Activated T-cell treated with anti-CD3 and anti-CD28 coated beads for 48 hours (primary cell): ENCODE measurements at places on chromosomes 12 and 14.

- DNase-seq, result no peak
Observed at GRCh38 chr12:108457734-108458361, 57.2 kb upstream of the FICD start.

- no peak for DNase-seq
Observed at GRCh38 chr12:112169161-112169872, 44.0 kb downstream of the TRAFD1 start.

GRCh38 chr12:89349814-89350213 lies 2.5 kb downstream of the DUSP6 start:
- no peak for DNase-seq

- no peak for DNase-seq
Observed at GRCh38 chr14:54812617-54813016, 90.0 kb downstream of the GCH1 start.

DNA sequence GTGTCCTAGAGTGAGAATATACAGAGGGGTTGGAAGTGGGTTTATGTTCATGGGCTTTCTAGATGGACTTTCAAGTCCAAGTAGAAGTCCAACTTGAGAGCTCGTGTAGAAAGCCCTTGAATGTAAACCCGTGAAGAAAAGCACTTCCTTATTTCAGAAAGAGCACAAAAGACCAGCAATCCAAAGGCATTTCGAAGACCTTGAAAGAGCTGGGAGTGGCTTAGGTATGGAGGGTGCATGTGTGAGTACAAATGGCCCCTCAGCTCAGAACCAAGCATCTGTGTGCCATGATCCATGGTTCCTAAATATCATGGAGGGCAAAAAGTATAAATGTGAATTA lies 160.7 kb downstream of the ETV6 start:
- no peak for DNase-seq

DNA sequence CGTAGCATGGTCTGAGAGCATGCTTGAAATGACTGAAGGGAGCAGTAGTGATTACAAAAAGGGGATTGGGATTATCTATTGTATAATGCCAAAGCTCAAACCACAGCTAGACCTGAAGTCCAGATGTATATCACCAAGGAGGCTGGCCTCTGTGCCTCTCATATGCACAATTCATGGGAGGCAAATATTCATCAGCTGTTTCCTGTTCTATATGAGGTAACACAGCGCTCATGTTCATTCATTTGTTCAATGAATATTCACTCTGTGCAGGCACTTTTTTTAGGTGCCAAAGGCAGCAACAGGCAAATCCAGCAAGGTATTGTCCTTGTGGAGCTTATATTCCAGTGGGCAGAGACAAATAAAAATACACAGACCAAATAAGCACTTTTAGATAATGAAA lies 39.0 kb downstream of the CRACR2A start:
- DNase-seq, result no peak

DNA sequence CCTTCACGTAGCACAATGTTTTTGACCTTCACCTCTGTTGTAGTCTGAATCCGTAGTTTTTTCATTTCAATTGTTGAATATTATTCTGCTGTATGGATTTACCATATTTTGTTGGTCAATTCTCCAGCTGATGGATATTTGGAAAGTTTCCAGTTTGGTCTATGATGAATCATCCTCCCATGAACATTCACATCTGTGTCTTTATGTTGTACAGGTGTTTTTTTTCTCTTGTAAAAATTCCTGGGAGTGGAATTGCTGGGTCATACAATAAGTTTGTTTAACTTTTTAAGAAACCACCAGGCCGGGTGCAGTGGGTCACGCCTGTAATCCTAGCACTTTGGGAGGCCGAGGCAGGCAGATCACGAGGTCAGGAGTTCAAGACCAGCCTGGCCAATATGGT lies 36.7 kb upstream of the GNG2 start:
- DNase-seq, result no peak

DNA sequence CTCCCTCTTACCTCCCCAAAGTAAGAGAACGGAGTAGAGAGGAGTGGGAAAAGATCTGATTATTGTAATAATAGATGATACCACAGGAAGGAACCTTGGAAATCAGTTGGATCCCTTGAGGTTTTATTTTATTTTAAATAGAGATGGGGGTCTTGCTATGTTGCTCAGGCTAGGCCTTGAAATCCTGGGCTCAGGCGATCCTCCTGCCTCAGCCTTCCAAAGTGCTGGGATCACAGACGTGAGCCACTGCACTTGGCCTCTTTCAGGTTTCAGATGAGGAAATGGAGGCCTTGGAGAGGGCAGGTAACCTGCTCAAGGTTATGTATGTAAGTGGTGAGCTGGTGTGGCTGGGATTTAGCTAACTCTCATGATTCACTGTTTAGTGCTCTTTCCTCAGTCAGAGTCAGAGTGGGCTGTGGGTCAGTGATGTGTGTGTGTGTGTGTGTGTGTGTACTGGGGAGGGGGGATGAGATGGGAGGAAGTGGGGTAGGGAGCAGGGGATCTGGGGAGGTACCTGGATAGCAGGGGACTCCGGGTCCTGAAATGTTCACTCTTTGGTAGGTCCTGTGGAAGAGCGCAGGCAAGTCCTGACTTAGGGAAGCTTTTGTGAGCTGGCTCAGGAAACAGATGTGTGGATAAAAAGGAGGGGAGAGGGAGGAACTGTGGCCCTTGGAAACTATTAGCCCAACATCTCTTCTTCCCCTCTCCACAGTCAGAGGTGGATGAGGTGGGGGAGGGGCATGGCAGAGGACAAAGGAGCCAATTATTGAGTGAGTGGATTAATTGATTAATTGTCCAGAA lies 4.7 kb upstream of the CISTR start:
- no peak for DNase-seq

DNA sequence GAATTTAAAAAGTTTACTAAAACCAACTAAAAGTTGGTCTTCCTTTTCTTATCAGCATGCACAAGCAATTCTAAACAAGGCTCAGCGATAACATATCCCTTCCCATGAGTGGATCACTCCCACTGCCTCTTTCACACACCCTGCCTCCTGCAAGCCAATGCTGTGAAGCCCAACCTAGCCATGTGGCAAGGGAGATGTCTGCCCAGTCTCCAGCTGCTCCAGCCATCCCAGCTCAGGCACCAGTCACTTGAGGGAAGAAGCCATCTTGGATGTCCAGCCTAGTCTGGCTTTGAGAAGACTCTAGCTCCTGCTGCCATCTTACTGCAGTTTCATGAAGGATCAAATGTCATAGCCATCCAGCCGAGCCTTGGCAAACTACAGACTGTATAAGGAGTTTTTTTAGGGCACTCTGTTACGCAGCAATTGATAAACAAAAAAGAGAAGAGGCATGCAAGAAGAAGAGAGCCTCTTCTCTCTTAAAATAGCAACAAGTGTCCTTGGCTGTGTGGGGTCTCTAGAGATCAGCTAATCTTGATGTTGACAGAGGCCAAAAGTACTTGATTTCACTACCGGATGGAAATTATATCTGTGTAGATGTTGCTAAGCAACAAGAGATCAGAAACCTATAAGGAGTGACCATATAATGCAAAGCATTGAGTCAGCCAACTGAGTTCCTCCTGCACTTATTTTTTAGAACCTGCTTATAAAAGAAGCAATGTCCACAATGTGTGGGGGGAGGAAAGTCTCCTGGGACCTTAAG lies 108.9 kb downstream of the PTCSC3 start:
- no peak for DNase-seq

GRCh38 chr14:72318648-72319047 lies 386.4 kb downstream of the RGS6 start:
- DNase-seq, result no peak

GRCh38 chr12:118773956-118774723 lies 207.2 kb upstream of the SRRM4 start:
- no peak for DNase-seq

GRCh38 chr14:105879503-105879866 lies 353.1 kb downstream of the TMEM121 start:
- DNase-seq, result no peak

- DNase-seq, result no peak
Observed at GRCh38 chr14:76280221-76280620, 95.7 kb upstream of the ESRRB start.

DNA sequence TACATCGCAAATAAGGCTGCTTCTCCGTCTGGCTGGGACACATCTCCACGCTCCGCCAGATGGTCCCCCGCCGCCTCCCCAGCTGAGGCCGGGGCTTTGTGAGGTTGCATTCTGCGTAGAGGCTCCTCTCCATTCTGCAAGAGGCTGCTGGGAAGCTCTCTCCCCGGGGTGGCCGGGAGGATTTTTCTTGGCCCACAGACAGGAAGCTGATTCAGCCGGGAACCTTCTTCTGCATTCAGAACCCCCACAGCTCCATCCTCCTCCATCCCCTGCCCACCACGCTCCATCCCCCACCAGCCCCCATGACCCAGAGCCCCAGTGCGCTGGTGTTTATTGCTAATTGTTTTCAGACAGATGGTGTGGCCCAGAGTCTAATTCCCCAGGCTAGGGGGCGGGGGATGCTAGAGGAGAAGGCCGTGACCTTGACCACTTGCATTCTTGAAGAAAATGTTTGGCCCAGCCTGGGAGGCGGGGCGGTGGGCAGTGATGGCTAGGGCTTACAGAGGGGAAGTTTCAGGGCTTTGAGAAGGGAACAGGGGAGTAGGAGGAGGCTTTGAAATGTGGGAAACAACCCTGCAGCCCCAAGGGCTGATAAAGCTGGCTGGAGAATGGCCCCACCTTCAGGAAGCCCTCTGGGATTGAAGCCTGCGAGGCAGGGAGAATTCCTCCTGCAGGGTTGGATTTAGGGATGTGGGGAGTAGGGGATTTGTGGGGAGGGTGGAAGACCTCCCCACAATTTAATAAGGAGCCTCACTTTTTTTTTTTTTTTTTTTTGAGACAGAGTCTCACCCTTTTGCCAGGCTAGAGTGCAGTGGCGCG lies 88.5 kb upstream of the NCOR2 start:
- DNase-seq, result no peak

- DNase-seq, result no peak
Observed at GRCh38 chr12:124195567-124195942, 99.3 kb upstream of the RFLNA start.

- DNase-seq, result no peak
Observed at GRCh38 chr14:101135796-101136742, 232.5 kb upstream of the RTL1 start.

- DNase-seq, result no peak
Observed at GRCh38 chr12:126036348-126036747, 971.1 kb downstream of the AACS start.

DNA sequence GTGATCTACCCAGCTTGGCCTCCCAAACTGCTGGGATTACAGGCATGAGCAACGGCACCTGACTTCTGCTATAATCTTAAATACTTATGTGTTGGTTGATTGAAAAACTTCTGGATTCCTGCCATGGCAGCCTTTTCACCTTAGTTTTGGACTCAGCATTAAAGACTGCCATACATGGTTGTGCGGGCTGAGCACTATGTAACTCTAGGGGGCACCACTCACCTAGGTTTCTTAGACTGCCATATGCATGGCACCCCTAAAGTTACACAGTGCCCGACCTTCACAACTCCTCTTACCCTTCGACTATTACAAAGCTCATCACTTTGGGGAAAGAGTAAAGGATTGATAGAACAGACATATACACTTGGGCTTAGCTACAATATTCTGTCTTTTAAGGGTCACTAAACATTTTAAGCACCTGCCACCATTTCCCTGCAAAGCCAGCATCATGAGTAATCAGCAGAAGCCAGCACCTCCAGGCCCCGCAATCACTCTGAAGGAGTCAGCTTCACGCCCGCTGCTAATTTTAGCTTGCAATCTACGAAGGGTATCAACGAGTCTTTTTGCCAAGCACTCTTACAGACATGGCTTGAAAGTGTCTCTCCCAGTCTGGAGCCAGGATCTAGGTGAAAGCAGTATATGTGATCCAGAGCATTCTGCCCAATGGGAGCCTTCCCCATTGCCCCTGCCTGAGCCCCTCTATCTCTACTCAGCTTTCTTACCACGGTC lies 59.8 kb downstream of the SUDS3 start:
- no peak for DNase-seq

- no peak for DNase-seq
Observed at GRCh38 chr12:46982629-46983392, 96.6 kb upstream of the PCED1B start.

DNA sequence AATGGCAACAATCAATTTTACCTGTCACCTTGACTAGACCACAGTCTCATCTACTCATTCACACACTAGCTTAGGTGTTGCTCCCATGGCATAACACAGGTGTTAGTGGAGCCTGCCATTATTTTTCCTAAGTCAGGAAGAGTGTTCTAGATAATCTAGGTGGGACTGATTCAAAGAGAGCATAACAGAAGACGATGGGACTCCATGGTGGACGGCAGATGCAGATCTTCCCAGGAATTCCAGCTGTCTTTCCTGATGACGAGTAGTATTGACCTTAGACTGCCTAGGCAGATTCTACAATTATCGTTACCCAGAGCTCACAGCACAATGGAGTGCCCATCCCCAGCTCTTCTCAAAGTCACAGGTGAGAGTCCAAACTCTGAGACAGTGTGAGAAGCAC lies 589.0 kb downstream of the TMEM121 start:
- no peak for DNase-seq

DNA sequence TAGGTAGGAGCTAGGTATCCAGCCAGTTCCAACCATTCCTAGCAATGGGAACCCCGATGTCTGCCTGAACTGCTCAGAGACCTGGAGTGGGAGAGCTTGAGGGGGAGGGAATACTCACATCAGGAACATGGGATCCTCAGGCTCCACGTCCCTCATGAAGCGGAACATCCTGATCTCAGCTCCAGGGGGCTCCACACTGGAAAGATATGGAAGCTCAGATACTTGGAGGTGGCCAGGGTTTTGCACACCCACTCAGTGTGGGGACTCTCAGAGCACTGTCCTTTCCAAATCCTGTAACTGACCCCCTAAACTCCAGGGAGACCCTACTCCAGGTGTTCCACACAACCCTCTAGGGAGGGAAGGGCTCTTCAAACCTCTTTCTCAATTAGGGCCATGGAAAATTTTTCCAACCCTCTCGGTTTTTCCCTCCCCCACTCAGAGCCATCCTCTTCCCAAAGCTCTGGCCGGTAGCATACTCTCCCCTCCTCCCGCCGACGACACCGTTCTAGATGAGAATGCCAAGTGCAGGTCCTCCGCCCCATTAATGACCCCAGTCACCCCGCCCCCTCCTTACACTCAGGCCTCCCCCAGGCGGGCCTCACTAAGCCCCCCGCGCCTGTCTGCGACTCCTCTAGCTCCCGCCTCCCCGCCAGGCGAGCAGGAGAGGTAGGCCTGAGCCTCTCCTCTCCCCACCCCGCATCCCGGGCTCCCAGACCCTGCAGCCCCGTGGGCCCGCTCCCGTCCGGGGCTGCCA lies 597 bp downstream of the MLF2 start:
- DNase-seq, result no peak

GRCh38 chr12:8675591-8676036 lies 13.0 kb upstream of the MFAP5 start:
- no peak for DNase-seq

DNA sequence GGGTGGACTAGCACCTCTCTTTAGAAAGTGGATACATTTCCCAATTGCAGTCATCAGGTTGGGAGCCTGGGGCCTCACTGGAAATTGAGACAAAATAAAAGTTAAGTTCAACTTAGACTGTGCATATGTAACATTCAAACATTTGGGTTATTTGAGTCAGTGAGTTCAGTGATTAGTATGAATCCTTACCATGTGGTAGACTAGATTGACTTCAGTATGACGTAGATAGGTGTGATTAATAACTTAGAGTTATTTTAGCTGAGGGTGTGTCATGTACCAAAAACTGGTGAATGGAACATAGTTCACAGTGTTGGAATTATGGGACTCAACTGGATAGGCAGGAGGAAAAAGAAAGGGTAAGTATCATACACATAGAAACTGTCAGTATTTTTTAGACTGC lies 8.0 kb upstream of the SSTR1 start:
- DNase-seq, result no peak

GRCh38 chr14:96225745-96226151 lies 21.1 kb downstream of the BDKRB2 start:
- no peak for DNase-seq
